NCI-H2081 (cell line): ENCODE measurements at places on chromosomes 5 and 9.
A peak's percentile ranks its signal among the peaks of the same experiment; 100 is the strongest.

DNA sequence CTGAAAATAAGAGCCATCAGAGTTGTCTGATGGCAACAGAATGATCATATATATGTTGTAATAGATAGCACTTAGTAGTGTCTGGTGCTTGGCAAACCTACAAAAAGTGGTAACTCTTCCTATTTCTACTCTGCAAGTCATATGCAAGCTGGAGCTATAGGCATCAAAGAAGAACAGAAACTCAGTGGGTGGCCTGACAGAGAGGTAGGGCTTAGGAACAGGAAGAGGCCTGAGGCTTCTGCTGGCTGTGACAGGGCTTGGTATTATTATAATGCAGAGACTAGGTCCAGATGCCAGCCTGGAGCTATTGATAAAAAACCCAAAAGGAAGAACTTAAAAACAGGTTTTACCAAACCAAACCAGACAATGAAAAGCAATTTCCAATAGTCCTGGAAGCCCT is 4.4 kb upstream of the DIAPH1 start:
- DNase-seq: no peak

- no peak for DNase-seq
These were observed 594.9 kb downstream of the CCDC171 start for GRCh38 chr9:16147726-16148125.

- no peak for DNase-seq
These were observed 5.3 kb upstream of the SREK1 start for GRCh38 chr5:66138637-66139317.

DNA sequence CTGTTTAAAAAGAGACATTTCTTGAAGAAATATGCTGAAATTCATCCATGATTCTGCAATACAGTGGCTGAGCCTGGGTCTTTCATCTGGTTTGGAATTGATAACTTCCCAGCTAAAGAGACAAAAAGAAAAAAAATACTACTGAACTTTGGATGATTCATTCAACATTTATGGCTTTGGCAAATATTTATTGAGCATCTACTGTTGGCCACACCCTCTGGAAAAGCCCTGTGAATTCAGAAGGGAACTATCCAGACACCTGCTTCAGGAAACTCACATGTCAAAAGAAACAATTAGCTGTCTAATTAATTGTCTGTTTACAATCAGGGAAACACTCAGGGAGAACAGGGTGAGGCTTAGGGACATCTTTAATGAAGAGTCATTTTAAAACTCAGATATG is 17.8 kb upstream of the ZNF622 start:
- peak; percentile 58 for DNase-seq

DNA sequence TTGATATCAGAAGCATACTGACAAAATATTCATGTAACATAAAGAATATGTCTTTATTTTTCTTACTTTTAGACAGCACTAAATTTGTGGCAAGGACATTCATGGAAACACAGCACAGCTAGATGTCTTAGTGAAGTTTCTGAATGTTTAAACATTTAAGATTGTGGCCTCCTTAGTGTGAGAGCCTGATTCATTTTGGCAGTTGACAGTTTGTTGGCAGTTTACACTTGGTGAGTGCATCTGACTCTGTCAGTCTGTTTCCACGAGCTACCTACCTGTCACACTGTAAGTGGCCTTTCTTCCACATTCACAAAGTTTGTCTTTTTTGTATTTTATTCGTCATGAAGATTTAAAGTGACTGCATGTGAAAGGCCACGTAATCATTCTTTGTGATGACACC is 436.8 kb downstream of the TUSC1 start:
- no peak for DNase-seq

- DNase-seq: no peak
These were observed 93.5 kb downstream of the GNA14 start for GRCh38 chr9:77554586-77555105.

- no peak for DNase-seq
These were observed 26.6 kb upstream of the CREBRF start for GRCh38 chr5:173029499-173029921.

- no peak for DNase-seq
These were observed 82.9 kb downstream of the JAKMIP2 start for GRCh38 chr5:147699496-147700088.

- DNase-seq: peak; percentile 34
These were observed 14.8 kb downstream of the NDST1 start for GRCh38 chr5:150522504-150523414.

DNA sequence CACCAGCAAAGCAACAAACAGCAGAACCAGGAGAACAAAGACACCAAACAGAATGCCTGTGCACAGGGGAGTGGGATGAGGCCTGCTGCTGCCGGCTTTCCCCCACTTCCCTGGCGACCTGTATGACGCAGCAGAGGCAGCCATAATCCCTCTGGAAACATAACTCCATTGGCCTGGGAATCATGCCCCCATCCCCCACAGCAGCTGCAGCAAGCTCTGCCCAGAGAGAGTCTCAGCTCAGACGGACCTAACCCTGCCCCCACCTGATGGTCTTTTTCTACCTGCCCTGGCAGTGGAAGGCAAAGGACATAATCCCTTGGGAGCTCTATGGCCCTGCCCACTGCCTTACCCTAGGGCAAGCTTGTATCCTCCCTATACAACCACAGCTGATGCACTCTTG is 81.8 kb upstream of the FANCC start:
- DNase-seq: no peak

DNA sequence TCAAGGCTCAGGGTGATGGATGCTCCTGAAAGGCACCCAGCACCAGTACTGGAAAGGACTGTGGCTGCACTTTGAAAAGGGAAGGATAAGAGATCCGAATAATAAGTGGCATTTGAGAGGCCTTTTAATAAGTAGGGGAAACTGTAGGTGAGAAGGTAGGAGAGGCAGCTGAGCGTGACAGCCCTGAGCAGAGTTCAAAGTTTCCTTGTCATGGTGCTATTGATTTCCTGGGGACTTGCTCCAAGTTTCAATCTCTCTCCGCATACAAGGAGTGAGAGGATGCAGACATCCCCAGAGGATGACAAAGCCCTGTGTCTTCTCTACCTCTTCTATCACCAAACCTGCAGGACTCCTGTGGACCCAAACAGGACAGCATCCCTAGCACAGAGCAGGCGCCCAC is 354.5 kb downstream of the SPOCK1 start:
- DNase-seq: no peak

DNA sequence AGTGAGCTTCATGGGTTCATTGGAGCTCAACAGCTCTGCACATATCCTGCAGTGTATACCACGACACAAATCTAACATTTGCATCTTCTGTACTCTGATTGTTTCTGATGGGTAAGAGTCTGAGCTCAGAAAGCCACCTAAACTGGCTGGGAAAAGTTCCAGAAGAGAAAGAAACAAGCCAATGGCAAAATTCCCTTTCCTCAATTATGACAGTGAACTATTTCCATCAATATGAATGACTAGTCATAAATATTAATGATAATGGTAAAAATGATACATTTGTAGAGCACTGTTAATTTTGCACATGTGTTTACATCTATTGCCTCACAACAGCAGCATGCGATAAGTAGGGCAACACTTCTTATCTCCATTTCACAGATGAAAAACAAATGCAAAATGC is 1101.6 kb upstream of the DMAC1 start:
- no peak for DNase-seq

DNA sequence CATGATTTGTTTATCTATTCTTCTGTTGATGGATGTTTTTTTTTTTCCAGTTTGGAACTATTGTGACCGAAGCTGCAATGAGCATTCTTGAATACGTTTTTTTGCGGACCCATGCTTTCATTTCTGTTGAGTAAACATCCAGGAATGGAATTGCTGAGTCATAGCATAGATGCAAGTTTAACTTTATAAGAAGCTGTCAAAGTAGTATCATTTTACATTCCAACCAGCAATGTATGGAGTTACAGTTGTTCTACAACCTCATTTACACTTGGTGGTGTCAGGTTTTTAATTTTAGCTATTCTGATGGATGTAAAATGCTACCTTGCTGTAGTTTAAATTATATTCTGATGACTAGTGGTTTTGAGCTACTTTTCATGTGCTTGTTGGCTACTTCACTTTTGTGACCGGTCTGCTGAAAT is 49.0 kb downstream of the NPR3 start:
- DNase-seq: no peak

GRCh38 chr5:13470975-13471374 is 473.5 kb downstream of the DNAH5 start:
- DNase-seq: no peak

GRCh38 chr9:88833946-88834345 is 157.3 kb upstream of the S1PR3 start:
- no peak for DNase-seq

- no peak for DNase-seq
These were observed 240.4 kb downstream of the GLIS3 start for GRCh38 chr9:4059437-4059836.
